ENCODE measurements at places on chromosomes 5 and 9. TPM values are rescaled to one million over a fixed set of nuclear protein-coding genes. Genes with fewer than 3 reads are reported as not detected.

DNA sequence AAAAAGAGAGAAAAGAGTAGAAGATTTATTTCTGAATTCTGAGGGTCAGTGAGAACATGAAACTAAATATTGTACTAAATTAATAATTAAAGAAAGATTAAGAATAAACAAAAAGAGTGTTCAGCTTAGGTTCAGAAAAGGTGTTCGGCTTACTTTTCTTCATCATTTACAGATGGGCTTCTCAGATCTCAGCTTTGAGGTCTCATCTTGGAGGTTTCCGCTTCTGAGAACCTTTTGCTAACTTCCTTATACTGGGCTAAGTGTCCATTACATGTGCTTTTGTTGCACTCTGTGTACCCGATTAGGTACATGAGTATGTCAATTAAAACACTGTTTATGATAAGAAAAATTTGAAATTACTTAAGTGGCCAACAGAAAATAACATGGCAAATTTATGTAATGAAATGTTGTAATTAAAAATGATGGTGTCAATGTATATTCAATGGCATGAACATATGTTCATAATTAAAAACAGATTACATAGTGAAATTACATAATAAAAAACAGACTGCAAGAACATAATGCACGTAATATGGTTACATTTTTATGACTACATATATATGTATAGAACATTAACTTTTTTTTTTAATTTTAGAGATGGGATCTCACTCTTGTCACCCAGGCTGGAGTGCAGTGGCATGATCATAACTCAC is 17.3 kb upstream of the ITGA1 start:
- no peak for DNase-seq

GRCh38 chr9:97364769-97365490 is 47.0 kb upstream of the TDRD7 start:
- no peak for DNase-seq

GRCh38 chr5:142342128-142342981 is 17.5 kb upstream of the SPRY4 start:
- no peak for DNase-seq

DNA sequence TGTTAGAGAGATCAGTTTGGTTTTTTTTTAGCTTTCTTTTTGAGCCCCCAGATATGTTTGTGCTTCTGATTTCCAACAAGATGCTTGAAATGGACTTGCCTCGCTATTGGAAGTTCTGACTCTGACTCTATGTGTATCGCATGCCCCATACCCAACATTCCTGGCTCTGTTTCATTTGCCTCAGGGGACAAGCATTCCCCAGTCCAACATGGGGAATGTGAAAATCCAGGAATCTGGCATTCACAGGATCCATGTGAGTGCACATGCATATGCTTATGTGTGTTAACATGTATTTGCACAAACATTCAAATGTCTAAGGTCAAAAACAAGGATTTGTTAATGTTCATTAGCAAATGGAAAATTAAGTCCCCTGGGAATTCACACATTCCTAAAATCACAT is 233.9 kb downstream of the TLR4 start:
- peak; percentile 42 for DNase-seq

DNA sequence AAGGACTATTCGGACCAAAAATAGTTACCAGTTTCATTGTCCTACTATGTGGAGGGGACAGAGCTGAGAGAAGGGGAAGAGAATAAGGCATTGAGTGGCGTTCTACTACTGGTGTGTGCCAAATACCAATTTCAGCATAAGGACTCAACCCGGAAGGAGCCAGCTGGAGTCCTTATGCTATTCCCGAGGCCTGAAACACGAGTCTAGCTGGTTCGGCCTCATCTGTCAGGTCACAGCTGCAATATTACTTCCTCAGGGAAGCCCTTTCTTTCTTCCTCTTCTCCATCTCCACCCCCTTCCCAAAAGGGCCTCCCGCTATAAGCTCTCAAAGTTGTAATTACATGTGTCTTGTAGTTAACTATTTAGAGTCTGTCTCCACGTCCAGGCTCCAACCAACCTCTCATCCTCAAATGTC is 20.5 kb upstream of the FER start:
- DNase-seq = no peak

DNA sequence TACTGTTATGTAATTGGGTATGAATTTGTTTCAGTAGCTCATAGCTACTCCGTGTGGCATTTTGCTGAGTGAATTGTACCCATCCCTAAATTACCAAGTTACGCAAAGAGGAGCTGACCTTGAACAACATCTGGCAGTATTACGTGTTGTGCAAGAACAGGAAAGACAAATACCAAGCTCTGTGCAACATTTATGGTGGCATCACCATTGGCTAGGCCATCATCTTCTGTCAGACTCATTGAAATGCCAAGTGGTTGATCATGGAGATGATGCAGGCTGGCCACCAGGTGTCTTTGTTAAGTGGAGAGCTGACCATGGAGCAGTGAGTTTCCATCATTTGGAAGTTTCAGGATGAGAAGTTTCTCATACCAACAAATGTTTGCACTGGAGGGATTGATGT is 15.0 kb downstream of the ZSWIM6 start:
- DNase-seq = no peak

DNA sequence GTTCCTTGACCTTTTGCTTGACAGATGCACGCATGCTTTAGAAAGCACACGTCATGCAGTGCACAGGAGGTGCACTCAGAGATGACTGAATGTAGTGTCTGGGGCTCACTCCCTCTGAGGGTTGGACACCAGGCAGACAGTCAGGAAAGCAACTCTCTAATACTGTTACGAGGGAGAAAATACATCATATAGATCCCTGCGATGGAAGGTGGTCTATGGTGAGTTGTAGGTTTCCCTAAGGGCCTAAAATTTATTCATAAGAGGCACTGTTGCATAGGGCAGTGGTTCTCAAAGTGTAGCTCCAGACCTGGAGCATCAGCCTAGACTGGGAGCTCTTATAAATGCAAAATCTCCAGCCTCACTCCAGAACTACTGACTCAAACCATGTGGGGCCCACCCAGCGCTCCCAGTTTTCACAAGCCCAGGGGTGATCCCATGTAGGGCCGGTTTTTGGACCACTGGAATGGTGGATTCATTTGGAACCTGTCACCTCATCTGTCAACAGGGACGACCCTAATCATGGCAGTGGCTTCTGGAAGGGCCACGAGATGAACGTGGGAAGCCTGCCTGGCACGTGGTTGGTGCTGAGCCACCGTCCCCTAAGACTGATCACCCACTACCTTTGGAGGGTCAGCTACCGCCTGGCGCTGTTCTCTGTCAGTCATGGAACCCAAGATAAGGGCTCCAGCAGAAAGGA is 16.8 kb upstream of the PHF19 start:
- no peak for DNase-seq

GRCh38 chr5:56479696-56480077 is 246.6 kb upstream of the ANKRD55 start:
- DNase-seq = no peak

GRCh38 chr9:101999441-101999840 is 261.0 kb upstream of the GRIN3A start:
- no peak for DNase-seq

DNA sequence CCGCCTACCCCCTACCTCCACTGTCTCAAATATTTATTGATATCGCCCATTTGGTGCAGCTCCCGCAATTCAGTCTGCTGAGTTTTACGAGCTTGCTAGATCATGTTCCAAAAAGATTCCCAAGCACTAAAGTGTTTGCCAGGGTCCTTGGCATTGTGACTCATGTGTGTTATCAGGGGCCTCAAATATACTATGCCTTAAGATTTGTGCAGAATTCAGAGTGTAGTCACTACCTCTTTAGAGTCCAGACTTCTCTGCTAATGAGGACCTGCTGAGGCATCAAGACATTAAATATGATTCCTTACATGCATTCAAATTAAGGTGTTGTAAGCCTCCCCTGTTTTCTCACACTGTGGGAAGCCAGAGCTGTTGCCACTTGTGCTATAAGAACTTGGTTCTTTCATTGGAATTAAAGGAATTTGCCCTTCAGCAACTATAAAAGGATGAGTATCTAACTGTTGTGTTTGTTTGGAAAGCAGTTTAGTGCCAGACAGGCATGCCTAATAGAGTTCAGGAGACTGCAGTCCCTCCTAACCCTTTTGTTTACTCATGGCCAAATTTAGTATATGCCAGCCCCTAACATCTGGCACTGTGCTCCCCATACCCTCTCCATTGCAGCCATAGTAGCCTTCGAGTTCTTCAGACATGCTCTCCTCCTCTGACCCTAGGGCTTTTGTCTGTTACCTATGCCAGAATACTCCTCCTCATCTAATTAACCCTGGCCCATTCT is 316.4 kb downstream of the NR3C1 start:
- no peak for DNase-seq

- DNase-seq = no peak
Measured at GRCh38 chr9:5511476-5511875, 1.1 kb downstream of the PDCD1LG2 start.

- DNase-seq = no peak
Measured at GRCh38 chr5:73519531-73520283, 21.5 kb downstream of the BTF3 start.

TMEM171 gene
- total RNA-seq = 2.8 TPM

FAM169A gene
- total RNA-seq = 11.1 TPM

RNF183 gene
- not detected for total RNA-seq

ANKDD1B gene
- total RNA-seq = 1.3 TPM

CCNI2 gene
- 3.8 TPM for total RNA-seq

TSSK1B gene
- total RNA-seq = not detected

C5orf47 gene
- total RNA-seq = not detected

FGF10 gene
- total RNA-seq = not detected

OR4F3 gene
- total RNA-seq = not detected

Data from epithelial cell of proximal tubule (primary cell).